ENCODE measurements at places on chromosomes 6 and 20.

GRCh38 chr20:51584116-51584515, 41.6 kb upstream of the NFATC2 start:
- DNase-seq = no peak

GRCh38 chr6:105994118-105994590, 92.0 kb upstream of the PRDM1 start:
- peak; percentile 61 for DNase-seq

DNA sequence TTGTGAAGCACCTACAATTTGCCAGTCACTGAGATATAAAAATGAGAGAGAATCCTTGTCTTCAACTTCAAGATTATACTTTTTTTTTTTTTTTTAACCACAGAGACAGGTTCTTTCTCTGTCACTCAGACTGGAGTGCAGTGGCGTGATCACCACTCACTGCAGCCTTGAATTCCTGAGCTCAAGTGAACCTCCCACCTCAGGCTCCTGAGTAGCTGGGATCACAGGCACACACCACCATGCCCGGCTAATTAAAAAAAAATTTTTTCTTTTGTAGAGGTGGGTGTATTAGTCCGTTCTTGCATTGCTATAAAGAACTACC, 51.6 kb upstream of the PMEPA1 start:
- DNase-seq = no peak

DNA sequence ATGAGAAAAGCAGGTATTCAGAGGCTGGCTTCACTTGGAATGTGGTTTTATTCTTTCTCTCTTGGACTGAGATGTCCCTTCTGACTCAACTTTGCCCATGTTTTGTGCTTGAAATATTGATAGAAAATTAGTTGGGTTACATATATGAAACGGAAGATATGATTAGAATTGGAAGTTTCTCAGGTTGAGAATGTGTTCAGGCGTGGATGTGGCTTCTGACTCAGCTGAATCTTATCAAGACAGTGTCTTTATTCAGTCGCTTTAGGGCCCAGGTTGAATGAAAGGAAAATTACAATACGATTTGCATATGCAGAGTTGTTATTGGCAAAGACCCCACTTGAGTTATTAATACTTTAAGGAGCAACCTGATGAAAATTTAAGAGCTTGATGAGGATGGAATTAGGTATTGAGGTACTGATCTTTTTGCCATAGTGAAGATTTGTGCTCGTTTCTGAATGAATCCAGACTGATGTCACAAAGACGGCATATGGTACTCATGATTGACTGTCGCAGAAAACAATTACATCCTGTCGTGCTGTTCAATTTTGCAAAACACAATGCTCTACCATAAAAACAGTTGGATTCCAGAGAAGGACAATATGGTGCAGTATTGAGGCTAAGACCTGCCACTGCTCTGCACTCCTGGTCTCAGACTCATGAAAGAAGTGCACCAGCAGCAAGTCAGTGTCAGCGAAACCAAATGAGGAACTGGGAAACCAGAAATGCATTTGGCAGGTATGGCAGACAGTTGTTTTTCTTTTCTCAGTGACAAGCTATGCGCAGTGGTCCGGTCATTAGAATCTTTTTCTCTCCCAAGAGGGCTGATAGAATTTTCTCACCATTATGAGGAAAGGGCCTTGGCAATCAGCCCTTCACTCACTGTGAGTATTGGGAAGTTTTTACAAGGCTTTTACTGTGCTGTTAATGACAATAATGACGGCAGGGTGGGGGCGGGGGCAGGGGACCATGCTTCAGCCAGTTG, 158.3 kb downstream of the DOK5 start:
- no peak for DNase-seq

GRCh38 chr6:148118244-148118643, 224.4 kb upstream of the SASH1 start:
- no peak for DNase-seq

- DNase-seq = no peak
These were observed 76.4 kb downstream of the DHX35 start for GRCh38 chr20:39038495-39038894.

DNA sequence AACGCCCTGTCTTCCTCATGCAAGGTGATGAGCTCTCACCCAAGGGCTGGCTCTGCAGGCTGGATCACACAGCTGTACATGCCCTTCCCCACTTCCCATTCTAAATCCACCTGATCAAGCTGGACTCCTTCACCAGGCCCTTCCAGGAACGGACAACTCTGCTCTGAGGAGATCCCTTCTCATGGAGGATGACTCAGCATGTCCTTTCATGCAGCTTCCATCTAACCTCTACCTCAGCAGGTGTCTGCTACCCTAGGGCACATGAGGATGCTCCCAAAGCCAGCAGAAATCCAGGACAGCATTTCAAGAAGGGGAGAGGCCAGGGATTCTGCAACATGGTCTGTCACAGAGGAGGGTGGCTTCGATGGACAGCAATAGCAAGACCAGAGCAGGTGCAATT, 61.2 kb downstream of the PCSK2 start:
- no peak for DNase-seq

DNA sequence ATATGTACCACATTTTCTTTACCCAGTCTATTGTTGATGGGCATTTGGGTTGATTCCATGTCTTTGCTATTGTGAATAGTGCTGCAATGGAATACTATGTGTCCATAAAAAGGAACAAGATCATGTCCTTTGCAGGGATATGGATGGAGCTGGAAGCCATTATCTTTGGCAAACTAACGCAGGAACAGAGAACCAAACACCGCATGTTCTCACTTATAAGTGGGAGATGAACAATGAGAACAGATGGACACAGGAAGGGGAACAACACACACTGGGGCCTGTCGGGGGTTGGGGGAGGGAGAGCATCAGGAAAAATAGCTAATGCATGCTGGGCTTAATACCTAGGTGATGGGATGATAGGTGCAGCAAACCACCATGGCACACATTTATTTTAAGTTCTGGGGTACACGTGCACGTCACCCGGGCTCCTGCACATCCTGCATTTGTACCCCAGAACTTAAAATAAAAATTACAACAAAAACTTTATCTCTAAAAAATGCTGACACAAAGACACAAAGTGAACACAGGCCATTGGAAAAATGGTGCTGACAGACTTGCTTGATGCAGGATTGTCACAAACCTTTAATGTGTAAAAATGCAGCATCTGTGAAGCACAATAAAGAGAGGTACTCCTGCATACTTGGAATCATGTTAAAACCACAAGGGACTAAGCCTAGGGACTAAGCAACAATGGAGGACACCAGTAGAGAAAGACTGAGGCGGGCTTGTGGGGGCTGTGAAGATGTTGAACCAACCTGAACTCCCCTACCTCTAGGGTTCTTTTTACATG, 48.8 kb downstream of the BCAS1 start:
- no peak for DNase-seq

- DNase-seq = no peak
These were observed 4.4 kb downstream of the MYLK2 start for GRCh38 chr20:31823360-31824124.

All from trophoblast cell (in vitro differentiated cells and primary cell).